ENCODE measurements at places on chromosomes 6 and 20. TPM values are rescaled to one million over a fixed set of nuclear protein-coding genes. Genes with fewer than 3 reads are reported as not detected.

The WFDC2 gene
- total RNA-seq: 1.1 TPM

The SOX4 gene
- 5.4 TPM for total RNA-seq

The ATRN gene
- 19.6 TPM for total RNA-seq

The KIF16B gene
- 14.2 TPM for total RNA-seq

The NDUFAF5 gene
- 30.8 TPM for total RNA-seq

The CLDN20 gene
- 0.11 TPM for total RNA-seq

The PSMB1 gene
- 382 TPM for total RNA-seq

The ZNF334 gene
- 4.0 TPM for total RNA-seq

The HLA-DRA gene
- 285 TPM for total RNA-seq

The FAM217A gene
- total RNA-seq: not detected

The TMEM74B gene
- total RNA-seq: 0.37 TPM

The CALHM6 gene
- 0.82 TPM for total RNA-seq

The DCDC2 gene
- not detected for total RNA-seq

The LPA gene
- total RNA-seq: not detected

The SLC17A1 gene
- total RNA-seq: not detected

The TAF8 gene
- 31.9 TPM for total RNA-seq

The SIRPA gene
- total RNA-seq: 6.8 TPM

The FARS2 gene
- total RNA-seq: 12.9 TPM

The RIPPLY2 gene
- total RNA-seq: not detected

The TP53TG5 gene
- total RNA-seq: 1.1 TPM

The AGER gene
- 2.6 TPM for total RNA-seq

The KIF25 gene
- total RNA-seq: not detected

The CST5 gene
- not detected for total RNA-seq

The RBBP8NL gene
- 0.03 TPM for total RNA-seq

The GPSM3 gene
- 13.7 TPM for total RNA-seq

The SLX4IP gene
- total RNA-seq: 4.6 TPM

The FAXC gene
- total RNA-seq: 2.8 TPM

The SEMG1 gene
- not detected for total RNA-seq

The HLA-G gene
- not detected for total RNA-seq

The SLC18B1 gene
- total RNA-seq: 8.1 TPM

The TINAG gene
- not detected for total RNA-seq

The AIF1 gene
- total RNA-seq: not detected

The PRL gene
- not detected for total RNA-seq

The KIF13A gene
- total RNA-seq: 12.6 TPM

The TENT5A gene
- 4.5 TPM for total RNA-seq

The UBE3D gene
- total RNA-seq: 2.5 TPM

The KIAA1755 gene
- 4.4 TPM for total RNA-seq

The C6orf58 gene
- total RNA-seq: not detected

The OR12D3 gene
- not detected for total RNA-seq

The EYA4 gene
- total RNA-seq: 34.6 TPM

The ABHD12 gene
- total RNA-seq: 26.2 TPM

The HSF2 gene
- total RNA-seq: 15.2 TPM

The PDE7B gene
- total RNA-seq: 1.6 TPM

The CD93 gene
- 0.91 TPM for total RNA-seq

The NEURL2 gene
- total RNA-seq: 6.0 TPM

The CLVS2 gene
- total RNA-seq: 0.60 TPM

The LTA gene
- not detected for total RNA-seq

The SLC52A3 gene
- not detected for total RNA-seq

Data from A375 (cell line).